ENCODE measurements at places on chromosomes 4 and X.

DNA sequence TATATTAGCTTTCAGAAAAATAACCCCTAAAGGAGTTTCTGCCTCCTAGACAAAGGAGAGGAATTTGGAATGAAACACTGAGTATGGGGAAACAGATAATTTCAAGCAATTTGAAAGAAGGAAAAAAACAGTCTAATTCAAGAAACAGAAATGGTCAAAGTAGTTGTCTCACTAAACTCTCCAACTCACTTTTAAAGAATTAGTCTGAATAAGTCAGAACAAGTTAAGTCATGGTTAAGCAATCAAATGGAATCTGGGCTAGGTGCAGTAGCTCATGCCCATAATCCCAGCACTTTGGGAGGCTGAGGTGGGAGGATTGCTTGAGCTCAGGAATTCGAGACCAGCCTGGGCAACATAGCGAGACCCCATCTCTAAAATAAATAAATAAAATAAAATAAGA is 95.7 kb upstream of the GRIA3 start:
- DNase-seq: no peak

DNA sequence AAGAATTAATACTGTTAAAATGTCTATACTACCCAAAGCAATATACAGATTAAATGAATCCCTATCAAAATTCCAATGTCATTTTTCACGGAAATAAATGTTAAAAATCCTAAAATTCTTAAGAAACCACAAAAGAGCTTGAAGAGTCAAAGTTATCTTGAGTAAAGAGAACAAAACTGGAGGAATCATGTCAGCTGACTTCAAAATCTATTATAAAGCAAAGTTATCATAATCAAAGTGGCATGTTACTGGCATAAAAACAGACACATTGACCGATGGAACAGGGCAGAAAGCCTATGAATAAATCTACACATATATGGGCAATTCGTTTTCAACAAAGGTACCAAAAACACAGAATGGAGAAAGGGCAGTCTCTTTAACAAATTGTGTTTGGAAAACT is 579.0 kb downstream of the INPP4B start:
- DNase-seq: no peak

DNA sequence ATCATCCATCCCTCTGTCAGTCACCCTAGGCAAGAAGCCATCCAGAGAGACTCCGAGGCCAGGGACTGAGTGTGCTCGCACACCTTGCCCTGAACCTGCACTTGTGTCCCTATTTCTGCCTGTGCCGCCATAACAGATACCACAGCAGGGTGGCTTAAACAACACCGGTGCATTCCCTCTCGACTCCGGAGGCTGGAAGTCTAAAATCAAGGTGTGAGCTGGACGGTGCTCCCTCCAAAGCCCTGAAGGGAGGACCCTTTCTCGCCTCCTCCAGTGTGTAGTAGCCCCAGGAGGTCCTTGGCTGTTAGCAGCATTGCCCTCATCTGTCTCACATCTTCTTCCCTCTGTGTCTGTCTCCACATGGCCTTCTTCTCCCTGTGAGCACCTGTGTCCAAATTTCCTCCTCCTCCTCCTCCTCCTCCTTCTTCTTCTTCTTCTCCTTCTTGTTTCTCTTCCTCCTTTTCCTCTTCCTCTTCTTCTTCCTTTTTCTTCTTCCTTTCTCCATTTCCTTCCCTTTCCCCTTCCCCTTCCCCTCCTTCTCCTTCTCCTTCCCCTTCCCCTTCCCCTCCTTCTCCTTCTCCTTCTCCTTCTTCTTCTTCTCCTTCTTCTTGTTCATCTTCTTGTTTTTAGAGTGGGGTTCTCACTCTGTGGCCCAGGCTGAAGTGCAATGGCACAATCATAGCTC is 98.1 kb upstream of the ENPP6 start:
- no peak for DNase-seq

DNA sequence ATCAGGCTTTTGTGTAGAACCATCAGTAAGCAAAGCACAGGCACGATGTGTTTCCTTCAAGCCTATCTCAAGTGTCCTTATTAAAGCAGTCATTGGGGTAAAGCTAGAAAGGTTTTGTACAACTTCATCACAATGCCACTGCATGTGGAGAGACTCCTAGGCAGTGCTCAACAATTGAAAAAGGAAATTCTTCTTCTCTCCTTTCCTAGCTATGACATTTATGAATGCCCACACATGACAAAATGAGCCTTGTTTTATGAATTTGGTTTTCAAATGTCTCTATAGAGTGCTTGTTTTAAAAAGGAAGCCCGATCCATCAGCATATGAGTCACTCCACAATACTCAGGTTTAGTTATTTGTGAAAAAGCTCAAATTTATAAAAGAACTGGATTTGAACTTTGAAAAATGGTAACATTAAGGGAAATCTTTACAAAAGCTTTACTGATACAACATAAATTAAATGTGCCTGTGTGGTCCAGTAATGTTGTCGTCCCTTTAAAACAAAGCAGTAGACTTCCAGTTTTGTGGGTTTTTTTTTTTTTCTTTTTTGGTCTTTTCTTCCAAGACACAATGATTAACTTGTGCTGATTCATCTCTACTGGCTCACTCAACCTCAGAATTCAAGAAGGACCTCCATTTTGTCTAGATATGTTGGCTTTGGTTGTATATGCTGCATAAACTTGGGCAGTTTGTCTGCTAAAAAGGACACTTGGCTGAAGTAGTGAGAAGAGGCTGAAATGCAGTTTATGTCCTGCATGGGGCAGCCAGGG is 273.8 kb downstream of the GASK1B start:
- DNase-seq: no peak

DNA sequence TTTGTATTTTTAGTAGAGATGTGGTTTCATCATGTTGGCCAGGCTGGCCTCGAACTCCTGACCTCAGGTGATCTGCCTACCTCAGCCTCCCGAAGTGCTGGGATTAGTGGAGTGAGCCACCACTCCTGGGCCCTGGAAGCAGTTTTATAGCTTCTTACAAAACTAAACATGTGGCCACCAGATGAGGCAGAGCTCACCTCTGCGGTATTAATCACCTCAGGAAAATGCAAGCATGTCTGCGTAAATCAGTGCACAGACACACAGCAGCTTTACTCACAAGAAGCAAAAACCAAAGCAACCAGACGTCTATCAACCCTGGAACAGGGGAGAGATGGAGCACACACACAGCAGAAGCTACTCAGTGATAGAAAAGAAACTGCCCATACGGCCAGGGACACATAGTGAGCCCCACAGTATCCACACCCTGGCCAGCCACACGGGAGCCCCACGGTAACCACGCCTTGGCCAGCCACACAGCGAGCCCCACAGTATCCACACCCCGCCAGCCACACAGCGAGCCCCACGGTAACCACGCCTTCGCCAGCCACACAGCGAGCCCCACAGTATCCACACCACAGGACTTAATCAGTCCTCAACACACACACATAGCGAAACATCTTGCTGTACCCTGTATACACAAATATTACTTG is 30.2 kb downstream of the PPP2R3B start:
- no peak for DNase-seq

- no peak for DNase-seq
Observed at GRCh38 chrX:150933945-150934350, 35.5 kb upstream of the CD99L2 start.

DNA sequence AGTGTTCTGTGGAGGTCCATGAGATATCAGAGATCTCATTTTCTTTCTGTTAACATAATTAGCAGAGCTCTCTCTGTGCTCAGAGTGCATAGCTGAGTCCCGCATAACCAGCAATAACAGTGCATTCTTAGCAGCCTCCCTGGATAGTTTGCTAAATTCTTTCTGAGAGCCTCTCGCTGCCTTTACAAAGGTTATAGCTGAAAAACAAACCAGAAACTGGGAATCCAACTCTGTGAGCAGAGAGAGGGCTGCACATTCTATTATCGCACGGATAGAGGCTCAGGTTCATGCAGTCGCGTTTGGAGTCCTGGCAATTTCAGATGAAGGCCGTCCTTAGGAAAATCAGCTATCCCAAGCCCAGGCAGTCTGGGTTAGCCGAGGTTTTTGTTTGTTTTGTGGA is 1.2 kb downstream of the ENPP6 start:
- no peak for DNase-seq

Measured in stimulated activated CD4-positive, alpha-beta T cell treated with anti-CD3 and anti-CD28 coated beads, Interleukin-12 subunit alpha, Interleukin-12 subunit beta, amount 100 ng/mL, for 48 hours (primary cell).